ENCODE measurements at places on chromosomes 7 and 10.

- no peak for DNase-seq
Measured at GRCh38 chr10:132439025-132439388, 42.0 kb downstream of the PWWP2B start.

DNA sequence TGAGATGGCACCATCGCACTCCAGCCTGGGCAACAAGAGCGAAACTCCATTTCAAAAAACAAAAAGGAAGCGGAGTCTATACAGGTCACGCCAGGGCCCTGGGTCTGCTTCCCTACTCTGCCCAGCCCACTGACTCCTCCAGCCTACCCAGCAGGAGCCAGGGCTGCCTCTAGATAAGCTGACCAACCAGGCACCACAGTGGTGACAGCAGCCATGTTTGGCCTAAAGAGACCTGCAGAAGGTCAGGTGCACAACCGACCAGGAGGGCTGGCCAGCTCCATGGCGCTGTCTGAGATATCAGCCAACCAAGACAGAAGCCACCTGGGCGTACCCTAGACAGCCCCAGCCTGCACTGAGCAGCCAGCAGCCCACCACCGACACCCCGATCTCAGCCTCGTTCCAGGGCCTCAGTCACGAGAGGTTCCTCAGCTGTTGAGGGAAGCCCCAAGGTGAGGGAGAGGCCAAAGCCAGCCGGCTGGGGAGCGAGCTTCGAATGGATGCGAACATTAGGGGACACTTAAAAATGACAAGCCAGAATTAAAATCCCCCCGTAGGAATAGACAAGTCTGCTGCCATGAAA lies 24.4 kb upstream of the PWWP2B start:
- DNase-seq: no peak

- no peak for DNase-seq
Measured at GRCh38 chr10:110773693-110774068, 98.0 kb upstream of the PDCD4 start.

DNA sequence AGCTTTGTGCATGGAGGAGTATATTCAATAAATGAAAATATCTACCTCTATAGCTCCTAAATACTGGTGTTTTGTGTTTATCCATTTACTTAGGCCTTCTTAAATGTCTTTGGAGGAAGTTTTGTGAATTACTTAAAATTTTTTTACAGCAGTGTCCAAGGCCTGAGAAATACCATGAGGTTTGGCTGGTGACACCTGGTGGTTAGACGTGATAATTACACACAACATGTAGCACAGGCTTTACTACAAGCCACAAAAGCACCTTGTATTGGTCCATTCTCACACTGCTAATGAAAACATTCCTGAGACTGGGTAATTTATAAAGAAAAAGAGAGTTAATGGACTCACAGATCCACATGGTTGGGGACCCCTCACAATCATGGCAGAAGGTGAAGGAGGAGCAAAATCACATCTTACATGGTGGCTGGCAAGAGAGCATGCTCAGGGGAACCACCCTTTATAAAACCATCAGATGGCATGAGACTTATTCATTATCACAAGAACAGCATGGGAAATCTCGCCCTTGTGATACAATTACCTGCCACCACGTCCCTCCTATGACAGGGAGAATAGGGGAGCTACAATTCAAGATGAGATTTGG lies 20.6 kb downstream of the HYAL4 start:
- peak; percentile 62 for DNase-seq
